Right atrium auricular region (tissue), 2 donors: ENCODE measurements at places on chromosomes 6 and 20.

GRCh38 chr6:53765270-53765669 is 29.5 kb upstream of the LRRC1 start:
- DNase-seq, result no peak

GRCh38 chr20:4322499-4322898 is 307.1 kb upstream of the RNF24 start:
- DNase-seq, result peak; percentile 23

GRCh38 chr20:19712721-19713260 is 45.3 kb upstream of the RIN2 start:
- no peak for DNase-seq

- DNase-seq, result no peak
Observed at GRCh38 chr20:609371-609964, 641 bp downstream of the TCF15 start.

DNA sequence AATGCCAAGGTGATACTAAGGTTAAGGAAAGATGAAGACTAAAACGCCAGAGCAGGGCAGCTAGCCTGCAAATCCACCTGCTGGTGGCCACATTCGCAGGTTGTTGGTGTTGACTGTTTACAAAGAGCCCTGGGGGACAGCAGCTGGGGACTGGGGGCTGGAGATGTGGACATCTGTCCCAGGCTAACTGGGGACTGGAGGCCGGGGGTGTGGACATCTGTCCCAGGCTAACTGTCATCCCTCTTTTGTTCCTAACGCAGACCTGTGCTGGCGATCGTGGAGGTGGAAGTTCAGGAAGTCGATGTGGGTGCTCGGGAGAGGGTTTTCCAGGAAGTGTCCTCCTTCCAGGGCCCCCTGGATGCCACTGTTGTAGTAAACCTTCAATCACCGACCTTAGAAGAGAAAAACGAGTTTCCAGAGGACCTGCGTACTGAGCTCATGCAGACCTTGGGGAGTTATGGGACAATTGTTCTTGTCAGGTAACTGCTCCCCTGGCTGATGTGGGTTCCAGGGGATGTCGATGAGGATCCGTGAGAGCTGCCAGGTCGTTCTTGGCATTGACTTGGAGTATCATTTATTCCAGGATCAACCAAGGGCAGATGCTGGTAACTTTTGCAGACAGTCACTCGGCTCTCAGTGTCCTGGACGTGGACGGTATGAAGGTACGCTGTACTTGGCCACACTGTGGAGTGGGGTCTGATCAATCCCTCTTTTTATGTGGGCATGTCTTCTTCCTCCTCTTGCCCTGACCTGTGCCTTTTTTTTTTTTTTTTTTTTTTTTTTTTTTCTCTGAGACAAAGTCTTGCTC is 87.0 kb downstream of the SERAC1 start:
- peak; percentile 9 for DNase-seq

- no peak for DNase-seq
Observed at GRCh38 chr6:19327661-19328060, 509.5 kb upstream of the ID4 start.

- DNase-seq, result no peak
Observed at GRCh38 chr20:23326774-23327173, 23.8 kb upstream of the NXT1 start.

DNA sequence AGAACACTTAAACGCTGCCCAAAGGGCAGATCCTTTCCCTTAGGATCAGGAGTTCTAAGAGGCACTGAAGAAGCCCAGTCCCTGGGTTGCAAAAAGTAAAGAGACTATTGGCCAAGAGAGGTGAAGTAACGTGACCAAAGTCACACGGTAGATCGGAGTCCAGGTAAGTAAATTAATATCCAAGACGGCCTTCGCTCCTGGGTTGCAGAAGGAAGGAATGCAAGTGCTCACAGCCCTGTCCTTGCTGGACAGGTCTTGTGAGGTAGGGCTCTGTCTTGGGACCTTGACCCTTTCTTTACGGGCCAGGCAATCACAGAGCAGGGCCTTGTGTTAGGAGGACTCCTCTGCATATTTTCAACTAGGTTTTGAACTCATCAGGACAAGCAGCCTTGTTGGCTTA is 243.7 kb upstream of the PDE10A start:
- DNase-seq, result no peak

GRCh38 chr20:58693226-58694006 is 816 bp downstream of the NPEPL1 start:
- peak; percentile 58 for DNase-seq

DNA sequence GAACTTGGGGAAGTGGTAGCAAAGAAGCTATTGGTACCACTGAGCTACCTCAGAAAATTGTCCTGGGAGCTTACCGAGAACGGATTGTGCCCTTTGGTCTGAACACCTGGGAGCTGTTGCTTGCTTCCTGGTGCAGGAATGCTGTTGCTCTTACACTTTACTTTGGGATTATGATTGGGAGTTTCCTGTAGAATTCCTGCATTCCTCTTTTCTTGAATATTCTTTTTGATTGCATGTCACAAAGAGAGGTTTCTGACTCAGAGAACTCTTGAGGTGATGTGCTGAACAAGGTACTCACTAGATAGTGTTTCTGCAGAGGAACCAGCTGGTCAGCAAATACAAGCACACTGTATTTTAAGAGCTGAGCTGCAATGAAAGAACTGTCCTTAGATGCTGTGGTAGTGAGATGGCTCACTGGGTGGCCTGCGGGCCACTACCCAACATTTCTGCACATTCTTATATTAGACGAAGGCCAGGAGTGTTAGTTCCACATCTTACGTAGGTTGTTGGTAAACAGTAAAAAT is 35.0 kb downstream of the LRRC1 start:
- DNase-seq, result no peak

DNA sequence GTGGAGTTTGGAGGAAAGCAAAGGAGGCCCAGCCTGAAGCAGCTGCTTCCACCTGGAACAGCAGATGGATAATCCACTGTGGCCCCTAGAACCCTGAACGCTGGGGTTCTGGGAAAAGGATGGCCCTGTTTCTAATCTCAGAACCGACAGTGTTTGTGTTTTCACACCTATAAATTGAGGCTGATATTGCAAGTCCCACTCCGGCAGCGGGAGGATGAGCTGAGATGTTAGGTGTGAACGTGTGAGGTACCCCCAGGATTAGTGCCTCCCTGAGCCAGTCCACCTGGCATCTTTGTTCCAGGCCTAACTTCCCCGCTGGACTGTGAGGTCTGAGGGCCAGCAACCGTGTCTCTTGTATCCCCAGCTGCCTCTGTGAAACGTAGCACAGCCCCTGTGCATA is 7.8 kb upstream of the CDH4 start:
- no peak for DNase-seq

DNA sequence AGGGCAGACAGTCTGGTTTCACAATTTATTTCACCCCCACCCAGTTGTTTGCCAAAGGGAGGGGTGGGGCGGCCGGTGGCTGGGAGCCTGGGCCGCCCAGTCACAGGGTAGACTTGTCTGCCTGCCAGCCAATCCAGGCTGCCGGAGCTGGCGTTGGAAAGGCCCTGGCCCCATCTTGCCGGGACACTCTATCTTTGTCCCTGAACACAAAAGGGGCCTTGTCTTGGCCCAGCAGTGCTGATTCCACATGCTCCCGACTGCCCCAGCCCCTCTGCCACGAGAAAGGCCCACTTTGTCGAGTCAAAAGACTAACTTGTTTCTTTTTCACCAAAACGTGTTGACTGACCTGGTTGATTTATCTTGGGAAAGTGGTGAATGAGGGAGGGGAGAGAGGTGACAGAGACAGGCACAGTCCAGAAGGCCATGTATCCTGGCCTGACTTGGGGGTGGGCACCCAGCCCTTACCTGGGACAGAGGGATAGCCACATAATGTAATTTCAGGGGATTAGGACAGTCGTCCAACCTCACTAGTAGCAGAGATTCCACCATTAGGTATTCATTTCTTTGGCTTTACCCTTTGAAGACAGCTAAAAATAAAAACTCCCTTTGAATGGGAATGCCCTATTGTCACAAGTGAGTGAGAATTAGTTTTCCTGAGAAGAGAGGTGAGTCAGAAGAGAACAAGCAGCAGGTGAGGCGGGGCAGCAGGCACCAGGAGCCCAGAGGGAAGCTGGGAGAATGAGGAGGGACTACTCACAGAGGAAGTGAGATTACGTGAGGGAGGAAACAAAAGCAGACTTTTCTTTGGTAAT is 67.0 kb upstream of the SIRPA start:
- peak; percentile 79 for DNase-seq

- no peak for DNase-seq
Observed at GRCh38 chr6:122563364-122564052, 46.7 kb upstream of the PKIB start.

GRCh38 chr6:68282646-68283045 is 352.4 kb upstream of the ADGRB3 start:
- no peak for DNase-seq

DNA sequence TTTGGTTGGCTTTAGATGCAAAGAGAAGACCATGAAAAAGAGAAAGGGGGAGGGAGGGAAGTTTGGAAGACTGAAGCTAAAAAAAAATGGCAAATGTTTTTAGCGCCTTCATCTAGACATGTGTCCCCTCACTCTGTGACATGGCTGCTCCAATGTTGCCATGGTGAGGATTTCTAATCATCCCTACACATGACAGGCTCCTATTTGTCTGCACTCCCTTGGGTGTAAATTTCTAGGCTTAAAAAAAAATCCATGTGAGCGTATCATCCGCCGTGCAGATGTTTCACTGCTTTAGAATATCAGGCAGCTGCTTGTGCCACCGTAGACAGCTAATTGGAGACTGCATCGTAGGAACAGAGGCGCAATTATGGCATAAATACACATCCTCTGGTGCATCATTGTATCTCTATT is 761.1 kb upstream of the MMS22L start:
- DNase-seq, result no peak

DNA sequence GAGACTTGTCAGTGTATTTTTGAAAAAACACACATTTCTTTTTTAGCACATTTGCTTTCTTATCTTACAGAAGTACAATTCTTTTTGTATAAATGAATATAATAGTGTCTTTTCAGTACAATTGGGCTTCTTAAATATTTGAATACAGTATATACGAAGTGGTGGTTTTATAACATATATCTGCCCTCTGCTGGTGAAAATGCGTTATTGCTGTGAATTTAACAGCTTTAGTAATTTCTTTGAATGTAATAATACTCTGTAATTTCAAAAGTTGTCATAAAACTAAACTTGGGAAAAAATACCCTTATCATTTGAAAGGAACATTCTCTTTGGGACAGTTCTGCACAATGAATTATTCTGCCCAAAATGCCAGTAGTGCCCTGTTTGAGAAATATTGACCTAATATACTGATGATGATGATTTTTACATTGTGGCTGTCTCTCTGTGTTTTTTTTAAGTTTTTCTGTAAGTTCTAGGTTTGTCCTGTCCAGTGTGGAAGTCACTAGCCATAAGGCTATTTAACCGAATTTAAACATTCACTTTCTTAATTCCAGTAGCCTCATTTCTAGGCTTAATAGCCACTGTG is 19.0 kb downstream of the SMAP1 start:
- no peak for DNase-seq

DNA sequence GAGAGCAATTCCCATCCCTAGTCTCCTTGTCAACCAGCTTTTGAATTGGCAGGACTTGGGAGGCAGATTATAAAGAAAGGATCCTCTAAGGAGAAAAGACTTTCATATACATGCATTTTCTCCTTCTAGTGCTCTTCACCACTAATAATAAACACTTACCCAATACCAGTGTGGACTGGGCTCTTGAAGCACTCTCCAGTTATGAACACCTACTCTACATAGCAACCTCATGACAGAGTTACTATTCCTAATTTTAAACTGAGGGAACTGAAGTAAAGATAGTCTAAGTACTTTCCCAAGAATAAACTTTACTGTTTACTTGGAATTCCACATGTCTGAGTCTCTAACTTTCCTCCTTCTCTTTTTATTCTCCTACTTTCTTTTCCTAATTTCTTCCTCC is 4.8 kb downstream of the COL9A1 start:
- DNase-seq, result no peak

DNA sequence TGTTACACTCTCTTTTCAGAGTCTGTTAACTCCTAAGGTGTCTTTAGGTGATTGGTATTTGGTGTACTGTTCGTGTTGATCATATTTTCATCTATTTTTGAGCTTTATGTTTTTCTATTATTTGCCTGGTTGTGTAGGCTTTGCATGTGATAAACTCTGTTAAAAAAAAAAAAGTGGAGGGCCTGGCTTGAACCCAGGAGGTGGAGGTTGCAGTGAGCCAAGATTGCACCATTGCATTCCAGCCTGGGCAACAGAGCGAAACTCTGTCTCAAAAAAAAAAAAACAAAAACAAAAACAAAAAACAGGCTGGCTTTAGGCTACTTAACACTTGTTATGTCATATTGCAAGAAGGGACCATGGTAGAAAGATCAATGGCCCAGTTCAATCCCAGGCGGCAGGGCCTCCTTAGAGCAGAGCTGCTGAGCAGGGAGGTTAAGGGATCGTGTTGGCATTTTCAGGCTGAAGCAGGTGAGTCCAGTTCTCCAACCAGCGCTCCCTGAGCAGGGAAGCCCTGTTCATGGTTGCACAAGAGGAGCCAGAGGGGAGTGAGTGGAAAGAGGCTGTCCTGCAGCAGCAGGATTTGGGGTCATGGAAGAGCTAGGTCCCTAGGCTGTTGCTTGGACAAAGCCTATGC is 8.5 kb downstream of the PYGB start:
- DNase-seq, result peak; percentile 57

DNA sequence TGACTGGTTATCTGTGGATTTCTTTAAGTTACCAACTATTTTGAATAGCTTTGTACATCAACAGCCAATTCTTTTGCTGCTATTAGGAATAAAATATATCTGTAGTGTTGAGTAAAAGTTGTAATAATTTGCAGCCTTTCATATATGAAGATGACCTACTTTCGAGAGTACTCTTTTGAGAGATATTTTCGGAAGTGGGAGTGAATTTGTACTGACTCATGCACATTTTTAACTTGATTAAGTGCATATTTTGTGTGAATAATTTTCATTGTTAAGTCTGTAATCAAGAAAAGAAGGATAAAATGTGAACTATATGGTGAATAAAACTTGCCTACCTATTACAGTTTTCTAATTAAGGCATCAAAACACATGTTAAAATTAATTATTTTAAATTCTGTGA is 51.9 kb downstream of the L3MBTL3 start:
- no peak for DNase-seq

- DNase-seq, result no peak
Observed at GRCh38 chr6:108157234-108157980, 8.4 kb upstream of the NR2E1 start.

GRCh38 chr6:159939591-159940016 is 29.3 kb upstream of the IGF2R start:
- no peak for DNase-seq

DNA sequence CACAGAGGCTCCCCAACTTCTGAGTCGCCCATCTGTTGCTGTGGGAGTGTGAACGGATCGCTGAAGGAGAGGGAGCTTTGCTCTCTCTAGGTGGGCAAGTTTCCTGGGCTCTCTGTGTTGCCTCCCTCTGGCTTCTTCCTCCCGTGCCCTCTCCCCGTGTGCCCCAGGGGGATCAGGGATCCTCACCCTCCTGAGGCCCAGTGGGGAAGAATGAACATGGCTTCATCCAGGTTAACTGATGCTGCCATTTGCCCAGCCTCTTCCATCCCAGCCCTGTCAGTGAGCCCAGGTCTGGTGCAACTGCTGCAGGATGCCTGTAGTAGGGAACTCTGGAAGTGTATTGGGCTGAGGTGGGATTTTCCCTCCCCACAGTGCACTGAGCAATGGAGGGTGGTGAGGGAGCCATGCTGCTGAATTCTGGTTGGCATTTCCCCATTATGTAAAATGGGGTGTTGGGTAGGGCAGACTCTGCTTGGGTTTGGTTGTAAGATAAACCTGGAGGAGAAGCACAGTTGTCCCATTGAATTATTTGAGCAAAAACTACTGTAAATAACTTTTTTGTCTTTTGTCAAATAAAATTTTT is 12.1 kb upstream of the RAB5IF start:
- no peak for DNase-seq
